Psoas muscle (tissue), 8 donors: ENCODE measurements at places on chromosomes 2 and 18.

DNA sequence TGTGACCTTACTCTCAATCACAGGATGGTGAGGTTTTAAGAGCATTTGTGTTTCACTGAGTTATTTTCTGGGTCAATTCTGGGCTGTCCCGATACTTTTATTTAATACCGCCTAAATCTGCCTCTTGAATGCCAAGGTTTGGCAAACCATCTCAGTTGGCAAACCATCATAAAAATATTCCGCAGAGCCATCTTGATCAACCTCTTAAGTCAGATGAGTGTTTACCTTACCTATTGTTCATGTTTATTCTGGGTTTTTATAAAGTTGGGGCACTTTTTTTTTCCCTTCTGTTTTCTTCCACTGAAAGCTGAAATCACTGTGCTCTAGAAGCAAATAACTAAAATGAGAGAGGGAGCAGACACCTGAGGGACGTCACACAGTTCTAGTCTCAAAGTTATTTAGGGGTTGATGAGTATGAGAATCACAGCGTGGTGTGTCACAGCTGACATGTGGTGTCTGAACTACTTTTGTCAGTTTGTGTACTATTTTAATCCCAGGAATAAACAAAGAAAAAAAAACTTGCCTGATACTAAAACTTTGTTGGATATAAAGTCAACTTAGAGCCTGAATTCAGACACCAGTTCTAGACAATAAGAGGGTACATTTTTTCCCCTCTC is 48.6 kb downstream of the ETAA1 start:
- H3K4me1 ChIP-seq, result no peaks in the 10 kb centered on the region
- no peaks in the 10 kb centered on the region for H3K27me3 ChIP-seq
- no peak overlapping the region for H3K4me3 ChIP-seq
- no peaks in the 10 kb centered on the region for H3K36me3 ChIP-seq
- no peak for DNase-seq

DNA sequence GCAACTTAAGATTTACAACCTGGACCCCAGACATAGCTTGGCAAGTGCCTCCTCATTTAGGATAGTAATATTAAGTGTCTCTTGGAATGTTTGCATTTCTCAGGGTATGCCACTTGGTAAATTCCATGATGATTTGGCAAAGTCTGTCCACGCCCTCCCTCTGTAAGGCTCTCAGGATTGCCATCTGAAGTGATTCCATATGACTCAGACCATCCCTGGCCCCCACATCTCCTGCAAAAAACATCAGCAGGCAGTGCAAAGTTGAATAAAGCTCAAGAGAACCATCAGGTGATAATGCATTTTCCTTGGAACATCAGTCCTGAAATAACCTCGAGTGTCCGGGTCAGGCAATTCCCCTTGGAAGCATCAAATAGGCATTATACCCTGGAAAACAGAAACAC is 27.1 kb upstream of the PIEZO2 start:
- peak overlapping the region; percentile 86 for H3K27ac ChIP-seq
- H3K36me3 ChIP-seq, result no peaks in the 10 kb centered on the region
- DNase-seq, result no peak
- peaks cover 37% of the 10 kb centered on the region for H3K4me1 ChIP-seq
- no peaks in the 10 kb centered on the region for H3K27me3 ChIP-seq
- H3K4me3 ChIP-seq, result no peak overlapping the region

DNA sequence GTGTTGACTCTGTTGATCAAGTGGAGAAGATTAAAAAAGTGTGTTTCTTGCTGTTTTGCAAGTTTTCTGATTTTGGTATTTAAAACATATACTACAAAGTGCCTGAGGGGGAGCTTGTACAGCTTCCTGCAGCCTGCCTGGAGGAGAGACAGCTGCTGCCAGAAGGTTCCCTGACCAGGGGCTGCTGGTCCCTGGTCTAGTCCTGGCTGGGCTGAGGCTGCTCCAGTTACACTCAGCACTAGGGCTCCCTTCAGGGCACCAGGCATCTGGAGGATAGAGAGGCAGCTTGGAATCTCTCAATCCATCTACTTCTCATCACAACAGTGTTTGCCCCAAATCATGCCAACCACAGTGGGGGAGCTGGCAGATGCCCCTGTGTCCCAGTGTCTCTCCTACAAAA is 4.8 kb downstream of the MC2R start:
- H3K36me3 ChIP-seq, result no peaks in the 10 kb centered on the region
- H3K4me1 ChIP-seq, result no peaks in the 10 kb centered on the region
- DNase-seq, result no peak
- H3K4me3 ChIP-seq, result no peak overlapping the region
- no peak overlapping the region for H3K27ac ChIP-seq

DNA sequence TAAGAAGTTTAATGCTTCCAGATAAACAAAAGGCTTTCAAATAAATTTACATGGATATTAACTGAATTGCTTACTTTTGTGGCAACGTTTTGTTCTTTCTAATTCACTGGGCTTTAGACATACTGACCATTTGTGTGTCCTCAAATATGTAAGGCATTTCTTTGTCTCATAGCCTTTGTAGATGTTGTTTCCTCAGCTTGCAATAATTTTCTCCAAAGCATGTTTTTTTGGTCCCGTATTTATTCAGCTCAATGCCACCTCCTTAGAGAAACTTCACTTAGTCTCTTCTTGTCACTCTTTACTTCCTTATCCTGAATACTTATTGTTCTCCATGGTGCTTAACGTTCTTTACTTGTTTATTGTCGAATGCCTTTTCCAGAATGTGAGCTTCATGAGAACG is 98.5 kb downstream of the NUP35 start:
- H3K27ac ChIP-seq, result no peak overlapping the region
- no peak for DNase-seq
- peaks cover 22% of the 10 kb centered on the region for H3K4me1 ChIP-seq
- no peaks in the 10 kb centered on the region for H3K36me3 ChIP-seq

DNA sequence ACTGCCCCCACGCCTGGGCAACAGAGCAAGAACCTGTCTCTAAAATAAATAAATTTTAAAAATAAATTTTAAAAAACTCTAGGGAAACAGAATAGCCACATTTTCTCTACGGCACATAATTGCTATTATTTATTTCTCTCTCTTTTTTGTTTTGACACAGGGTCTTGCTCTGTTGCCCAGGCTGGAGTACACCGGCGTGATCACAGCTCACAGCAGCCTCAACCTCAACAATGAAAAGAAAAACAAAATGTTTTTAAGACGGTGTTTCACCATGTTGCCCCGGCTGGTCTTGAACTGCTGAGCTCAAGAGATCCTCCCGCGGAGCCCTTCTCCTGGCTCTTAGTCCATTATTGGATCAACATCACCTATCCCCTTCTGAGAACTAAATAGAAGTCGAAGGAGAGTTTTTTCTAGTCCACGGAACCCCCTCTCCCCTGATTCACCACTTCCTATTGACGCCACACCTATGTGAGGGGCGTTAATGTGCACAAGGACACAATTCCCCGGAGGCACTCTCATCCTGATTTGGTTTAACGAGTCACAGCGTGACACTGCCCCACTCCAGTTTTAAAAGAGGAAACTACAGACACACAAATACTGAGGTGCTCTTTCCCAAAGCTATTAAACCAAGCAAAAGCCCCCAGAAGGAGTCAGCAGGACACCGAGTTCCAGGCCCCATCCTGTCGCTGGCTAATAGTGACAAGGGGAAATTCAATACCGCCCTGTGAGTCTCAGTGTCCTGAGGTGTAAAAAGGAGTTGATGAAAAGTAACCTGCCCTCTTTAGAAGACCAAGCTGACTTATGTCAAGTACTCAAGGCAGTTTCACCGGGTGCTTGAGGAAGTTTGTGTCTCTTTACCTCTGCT is 1.1 kb downstream of the NPC1 start:
- peaks cover 31% of the 10 kb centered on the region for H3K4me1 ChIP-seq
- DNase-seq, result no peak
- H3K4me3 ChIP-seq, result peak overlapping the region; percentile 97
- peak overlapping the region; percentile 100 for H3K27ac ChIP-seq
